K562 (cell line): ENCODE measurements at places on chromosomes 6 and 20.
A peak's percentile ranks its signal among the peaks of the same experiment; 100 is the strongest.

DNA sequence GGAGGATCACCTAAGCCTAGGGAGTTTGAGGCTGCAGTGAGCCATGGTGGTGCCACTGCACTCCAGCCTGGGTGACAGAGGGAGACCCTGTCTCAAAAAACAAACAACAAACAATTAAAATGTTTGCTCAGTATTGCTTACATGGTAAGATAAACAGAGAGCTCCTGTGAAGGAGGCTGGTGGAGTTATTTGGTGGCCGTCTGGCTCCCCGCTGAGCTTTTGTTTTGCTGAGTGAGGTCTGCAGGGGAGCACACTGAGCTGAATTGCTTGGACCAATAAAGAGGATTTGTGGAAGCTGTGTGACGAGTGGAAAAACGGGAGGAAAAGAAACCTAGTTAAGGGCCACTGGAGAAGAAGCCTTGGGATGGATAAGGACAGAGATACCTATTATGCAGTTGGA is 41.1 kb upstream of the BMP6 start:
- H3K27me3 ChIP-seq: peaks cover 7% of the 10 kb centered on the region
- no peaks in the 10 kb centered on the region for H3K36me3 ChIP-seq
- no peak overlapping the region for H3K27ac ChIP-seq

DNA sequence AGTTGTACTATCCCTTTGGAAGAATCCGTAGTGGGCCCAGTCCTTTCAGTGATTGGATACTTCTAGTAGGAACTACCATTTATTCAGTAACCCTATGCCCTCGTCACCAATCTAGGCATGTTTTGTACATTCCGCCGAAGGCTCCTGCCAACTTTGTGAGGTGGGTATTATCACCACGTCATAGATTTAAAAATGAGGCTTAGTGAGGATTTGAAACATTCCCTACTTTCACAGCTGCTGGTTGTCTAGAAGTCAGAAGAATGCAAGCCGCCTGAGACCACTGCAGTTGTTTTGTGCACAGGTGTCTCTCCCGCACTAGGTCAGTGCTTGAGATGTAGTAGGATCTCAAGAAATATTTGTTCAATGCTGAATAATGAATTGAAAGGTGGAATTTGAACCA is 32.6 kb downstream of the ENPP1 start:
- H3K27me3 ChIP-seq: peaks cover 4% of the 10 kb centered on the region; the same call in 1 of the 2 replicates
- no peak for DNase-seq
- H3K4me1 ChIP-seq: no peaks in the 10 kb centered on the region
- H3K27ac ChIP-seq: no peak overlapping the region
- H3K36me3 ChIP-seq: no peaks in the 10 kb centered on the region

DNA sequence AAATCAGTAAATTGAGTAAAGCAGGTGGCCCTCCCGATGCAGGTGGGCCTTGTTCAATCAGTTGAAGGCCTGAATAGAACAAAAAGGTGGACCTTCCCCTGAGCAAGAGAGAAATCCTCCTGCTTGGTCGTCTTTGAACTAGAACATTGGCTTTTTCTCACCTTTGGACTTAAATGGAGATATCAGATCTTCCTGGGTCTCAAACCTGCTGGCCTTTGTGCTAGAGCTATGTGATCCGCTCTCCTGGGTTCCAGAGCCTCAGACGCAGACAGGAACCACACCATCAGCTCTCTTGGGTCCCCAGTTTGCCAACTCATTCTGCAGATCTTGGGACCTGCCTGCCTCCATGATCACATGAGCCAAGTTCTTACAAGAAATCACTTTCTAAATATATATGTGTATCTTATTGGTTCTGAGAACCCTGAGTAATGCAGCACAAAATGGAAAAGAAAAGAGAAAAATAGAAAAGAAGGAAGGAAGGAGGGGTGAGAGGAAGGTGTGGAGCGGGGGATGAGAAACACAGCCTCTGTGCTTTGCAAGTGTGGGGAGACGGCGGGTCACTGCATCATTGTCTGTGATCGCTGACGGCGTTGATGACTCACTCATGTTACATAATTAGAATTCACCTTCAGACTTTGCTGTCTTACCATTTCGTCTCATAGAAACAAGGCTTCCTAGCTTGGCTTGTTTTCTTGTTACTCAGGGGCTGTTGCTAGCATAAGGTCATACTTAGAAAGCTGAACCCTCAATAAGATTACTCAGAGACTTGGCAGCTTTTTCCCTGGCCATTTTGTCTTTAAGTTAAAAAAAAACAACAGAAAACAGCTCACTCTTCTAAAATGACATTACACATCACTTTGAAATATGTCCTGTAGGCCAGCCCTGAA is 85.7 kb upstream of the NEDD9 start:
- no peaks in the 10 kb centered on the region for H3K36me3 ChIP-seq
- no peak overlapping the region for H3K27ac ChIP-seq
- no peak for DNase-seq
- no peaks in the 10 kb centered on the region for H3K4me1 ChIP-seq
- H3K27me3 ChIP-seq: peaks cover 4% of the 10 kb centered on the region; the same call in 1 of the 2 replicates

DNA sequence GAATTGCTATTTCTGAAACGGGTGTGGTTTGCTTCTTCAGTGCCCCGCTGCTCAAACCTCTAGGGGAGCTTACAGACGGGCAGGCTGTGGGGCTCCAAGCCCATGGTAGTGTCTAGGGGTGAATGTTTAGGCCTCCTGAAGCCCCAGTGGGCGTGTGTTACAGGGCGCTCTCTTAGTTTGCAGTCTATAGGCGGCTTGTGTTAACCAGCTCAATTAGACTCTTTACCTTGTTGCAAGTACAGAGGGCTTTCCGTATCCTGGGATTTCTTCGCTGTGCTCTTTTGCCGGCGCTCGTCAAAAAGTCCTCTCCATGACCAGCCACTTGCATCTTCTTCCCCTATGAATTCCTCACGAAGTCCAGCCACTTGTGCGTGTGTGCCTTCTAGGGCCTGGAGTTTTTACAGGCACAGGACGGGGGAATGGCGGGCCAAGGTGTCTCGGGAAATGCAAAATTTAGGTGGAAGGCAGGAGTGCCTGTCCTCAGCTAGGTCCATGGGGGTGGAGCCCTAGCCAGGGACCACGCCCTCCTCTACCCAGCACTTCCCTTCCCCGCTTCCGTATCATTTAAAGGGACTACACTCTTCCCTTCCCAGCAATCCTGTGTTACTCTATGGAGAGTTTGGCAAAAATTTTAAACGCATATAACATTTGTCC is 94.5 kb downstream of the HTR1B start:
- H3K27ac ChIP-seq: no peak overlapping the region
- H3K4me1 ChIP-seq: no peaks in the 10 kb centered on the region
- no peak for DNase-seq
- no peaks in the 10 kb centered on the region for H3K36me3 ChIP-seq
- H3K27me3 ChIP-seq: no peaks in the 10 kb centered on the region

- no peaks in the 10 kb centered on the region for H3K4me1 ChIP-seq
- no peak for DNase-seq
- H3K27me3 ChIP-seq: no peaks in the 10 kb centered on the region; the same call in 1 of the 2 replicates
- no peak overlapping the region for H3K4me3 ChIP-seq
- no peaks in the 10 kb centered on the region for H3K36me3 ChIP-seq
Measured at GRCh38 chr6:105243487-105243886, 63.7 kb upstream of the POPDC3 start.

DNA sequence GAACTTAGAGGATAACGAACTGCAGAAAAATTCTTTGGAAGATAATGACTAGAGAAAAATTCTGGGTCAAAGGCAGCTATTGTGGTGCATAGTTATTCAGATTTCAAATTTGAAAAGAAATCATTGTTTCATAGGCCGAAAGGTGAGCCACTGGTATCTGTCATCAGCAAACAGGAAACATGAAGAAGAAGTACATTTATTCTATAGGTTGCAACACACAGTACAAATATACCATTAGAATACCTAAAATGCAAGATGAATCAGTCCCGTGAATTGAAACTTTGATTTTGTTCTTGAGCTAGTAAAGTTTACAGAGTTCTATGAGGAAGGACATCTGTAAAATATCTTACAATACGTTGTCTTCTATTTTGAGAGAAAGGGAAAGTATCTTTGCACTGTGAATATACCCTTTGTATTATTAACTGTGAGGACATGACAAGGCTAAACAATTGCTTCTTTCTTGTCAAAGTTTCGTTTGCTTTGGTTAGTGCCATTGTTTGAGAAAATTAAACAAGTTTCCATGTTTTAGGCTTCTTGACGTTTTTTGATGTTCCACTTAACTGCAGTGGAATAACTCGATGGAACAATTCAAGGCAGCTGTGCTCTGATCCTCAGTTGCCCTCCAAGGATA is 84.7 kb downstream of the HDGFL1 start:
- no peak overlapping the region for H3K27ac ChIP-seq
- no peak for DNase-seq
- H3K4me1 ChIP-seq: no peaks in the 10 kb centered on the region

- no peak overlapping the region for H3K4me3 ChIP-seq
- peaks cover 7% of the 10 kb centered on the region; the same call in 1 of the 2 replicates for H3K27me3 ChIP-seq
- H3K36me3 ChIP-seq: no peaks in the 10 kb centered on the region
- H3K4me1 ChIP-seq: no peaks in the 10 kb centered on the region
- no peak overlapping the region for H3K27ac ChIP-seq
Measured at GRCh38 chr6:16470502-16471221, 232.3 kb downstream of the GMPR start.

DNA sequence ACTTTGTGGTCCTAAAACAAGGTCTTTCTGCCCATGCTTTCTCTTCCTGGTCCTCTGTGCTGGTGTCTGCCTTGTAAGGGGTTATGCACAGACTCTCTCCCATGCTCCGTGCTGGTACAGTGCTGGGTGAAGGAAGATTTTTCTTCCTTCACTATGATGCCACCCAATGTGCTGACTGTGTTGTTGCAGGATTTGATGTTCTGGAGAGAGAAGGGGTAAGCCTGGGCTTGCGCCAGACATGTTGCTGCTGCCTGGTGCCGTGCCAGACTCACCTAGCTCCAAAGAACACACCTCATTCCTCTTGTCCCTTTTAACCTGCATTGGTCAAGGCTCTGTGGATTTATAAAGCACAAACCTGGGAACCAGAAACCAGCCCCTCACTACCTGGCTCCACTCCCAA is 28.4 kb upstream of the ARMH2 start:
- H3K4me3 ChIP-seq: no peak overlapping the region
- no peaks in the 10 kb centered on the region for H3K36me3 ChIP-seq
- H3K4me1 ChIP-seq: no peaks in the 10 kb centered on the region
- no peak for DNase-seq
- no peak overlapping the region for H3K27ac ChIP-seq
- H3K27me3 ChIP-seq: peaks cover 14% of the 10 kb centered on the region

GRCh38 chr6:130366107-130367005 is 539 bp downstream of the TMEM200A start:
- no peaks in the 10 kb centered on the region for H3K4me1 ChIP-seq
- H3K27ac ChIP-seq: no peak overlapping the region
- DNase-seq: no peak
- peak overlapping the region; percentile 48 for H3K4me3 ChIP-seq
- H3K36me3 ChIP-seq: no peaks in the 10 kb centered on the region
- no peaks in the 10 kb centered on the region; the same call in 1 of the 3 replicates for H3K27me3 ChIP-seq

DNA sequence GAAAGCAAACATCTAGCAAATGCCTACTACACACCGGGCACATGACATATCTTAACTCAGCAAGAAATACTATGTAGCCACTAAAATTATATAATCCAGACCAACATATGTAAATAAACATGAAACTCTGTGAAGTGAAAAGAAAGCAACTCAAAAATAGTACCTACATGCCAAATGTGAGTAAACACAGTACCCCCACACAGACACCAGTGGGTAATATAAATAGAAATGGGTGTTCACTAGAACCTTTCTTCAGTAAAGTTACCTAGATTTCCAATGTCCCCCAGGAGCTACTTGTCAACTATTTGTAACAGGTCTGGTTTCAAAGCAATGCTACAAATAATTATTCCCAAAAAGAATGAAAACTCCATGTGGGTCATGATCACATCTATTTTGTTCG is 25.5 kb downstream of the TRERF1 start:
- no peak overlapping the region for H3K27ac ChIP-seq
- DNase-seq: no peak
- H3K27me3 ChIP-seq: peaks cover 7% of the 10 kb centered on the region; the same call in 1 of the 3 replicates
- no peaks in the 10 kb centered on the region for H3K4me1 ChIP-seq
- no peaks in the 10 kb centered on the region for H3K36me3 ChIP-seq

GRCh38 chr6:152296648-152297376 is 340.4 kb downstream of the SYNE1 start:
- H3K27ac ChIP-seq: no peak overlapping the region
- DNase-seq: no peak
- H3K27me3 ChIP-seq: no peaks in the 10 kb centered on the region
- no peaks in the 10 kb centered on the region for H3K36me3 ChIP-seq

GRCh38 chr20:51640743-51641142 is 98.2 kb upstream of the NFATC2 start:
- no peak overlapping the region for H3K4me3 ChIP-seq
- peaks cover 16% of the 10 kb centered on the region for H3K27me3 ChIP-seq
- no peaks in the 10 kb centered on the region for H3K36me3 ChIP-seq
- H3K4me1 ChIP-seq: peaks cover 4% of the 10 kb centered on the region; the same call in 1 of the 3 replicates
- no peak overlapping the region for H3K27ac ChIP-seq

- H3K4me3 ChIP-seq: no peak overlapping the region
- no peaks in the 10 kb centered on the region for H3K4me1 ChIP-seq
- no peaks in the 10 kb centered on the region for H3K36me3 ChIP-seq
- no peaks in the 10 kb centered on the region for H3K27me3 ChIP-seq
- no peak overlapping the region for H3K27ac ChIP-seq
Measured at GRCh38 chr6:100320686-100321085, 144.0 kb downstream of the SIM1 start.

GRCh38 chr20:10610251-10610650 is 63.5 kb downstream of the JAG1 start:
- H3K36me3 ChIP-seq: no peaks in the 10 kb centered on the region
- H3K27ac ChIP-seq: no peak overlapping the region
- no peaks in the 10 kb centered on the region for H3K4me1 ChIP-seq
- H3K4me3 ChIP-seq: no peak overlapping the region
- no peaks in the 10 kb centered on the region for H3K27me3 ChIP-seq
- DNase-seq: no peak

GRCh38 chr20:24771542-24772061 is 177.5 kb upstream of the CST7 start:
- no peaks in the 10 kb centered on the region for H3K27me3 ChIP-seq
- no peak overlapping the region for H3K27ac ChIP-seq
- DNase-seq: no peak
- no peaks in the 10 kb centered on the region for H3K4me1 ChIP-seq
- no peaks in the 10 kb centered on the region for H3K36me3 ChIP-seq

- H3K4me3 ChIP-seq: no peak overlapping the region
- H3K36me3 ChIP-seq: no peaks in the 10 kb centered on the region
- no peak overlapping the region for H3K27ac ChIP-seq
- no peak for DNase-seq
- H3K27me3 ChIP-seq: peaks cover 39% of the 10 kb centered on the region
Measured at GRCh38 chr6:4342407-4343137, 207.2 kb upstream of the ECI2 start.

GRCh38 chr6:154503658-154504057 is 6.8 kb downstream of the CNKSR3 start:
- H3K4me3 ChIP-seq: no peak overlapping the region
- no peaks in the 10 kb centered on the region for H3K27me3 ChIP-seq
- H3K4me1 ChIP-seq: peaks cover 11% of the 10 kb centered on the region; the same call in 2 of the 3 replicates

- no peak overlapping the region for H3K4me3 ChIP-seq
- no peaks in the 10 kb centered on the region for H3K27me3 ChIP-seq
- H3K4me1 ChIP-seq: peaks cover 12% of the 10 kb centered on the region
Measured at GRCh38 chr6:161035182-161035980, 43.8 kb downstream of the MAP3K4 start.
